ENCODE measurements at places on chromosomes 7 and 10.

- no peak for DNase-seq
These were observed 420.5 kb downstream of the TCERG1L start for GRCh38 chr10:130891066-130891465.

GRCh38 chr10:67818323-67818722, 19.7 kb downstream of the DNAJC12 start:
- no peak for DNase-seq

DNA sequence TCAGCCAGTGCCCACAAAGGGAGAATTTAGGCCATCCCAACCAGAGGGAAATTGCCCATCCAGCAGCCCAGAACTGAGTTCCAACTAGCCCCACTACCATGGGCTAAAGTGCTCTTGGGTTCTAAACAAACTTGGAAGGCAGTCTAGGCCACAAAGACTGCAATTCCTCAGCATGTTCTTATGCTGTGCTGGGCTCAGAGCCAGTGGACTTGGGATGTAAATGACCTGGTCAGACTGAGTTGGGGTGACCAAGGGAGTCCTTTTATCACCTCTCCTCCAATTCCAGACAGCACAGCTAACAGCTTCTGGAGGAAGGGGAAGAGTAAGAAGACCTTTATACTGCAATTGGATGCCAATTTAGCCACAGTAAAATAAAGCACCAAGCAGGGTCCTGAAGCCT, 607.2 kb upstream of the KCND2 start:
- DNase-seq: no peak

GRCh38 chr10:132612571-132613504, 75.3 kb downstream of the INPP5A start:
- DNase-seq: no peak

GRCh38 chr7:98321301-98321700, 39.8 kb downstream of the BRI3 start:
- DNase-seq: no peak
